ENCODE measurements at places on chromosomes 13 and 19. TPM values are rescaled to one million over a fixed set of nuclear protein-coding genes. Genes with fewer than 3 reads are reported as not detected.

ZNF575 gene
- not detected for total RNA-seq

DCT gene
- 0.47 TPM for total RNA-seq

CPB2 gene
- not detected for total RNA-seq

OLFM2 gene
- total RNA-seq = 11.5 TPM

GPR183 gene
- not detected for total RNA-seq

TUBA3C gene
- total RNA-seq = not detected

SHISA7 gene
- total RNA-seq = not detected

KCNJ14 gene
- not detected for total RNA-seq

- peak; percentile 74 for DNase-seq
Observed at GRCh38 chr19:40252395-40252794, 25.9 kb upstream of the CCNP start.

DNA sequence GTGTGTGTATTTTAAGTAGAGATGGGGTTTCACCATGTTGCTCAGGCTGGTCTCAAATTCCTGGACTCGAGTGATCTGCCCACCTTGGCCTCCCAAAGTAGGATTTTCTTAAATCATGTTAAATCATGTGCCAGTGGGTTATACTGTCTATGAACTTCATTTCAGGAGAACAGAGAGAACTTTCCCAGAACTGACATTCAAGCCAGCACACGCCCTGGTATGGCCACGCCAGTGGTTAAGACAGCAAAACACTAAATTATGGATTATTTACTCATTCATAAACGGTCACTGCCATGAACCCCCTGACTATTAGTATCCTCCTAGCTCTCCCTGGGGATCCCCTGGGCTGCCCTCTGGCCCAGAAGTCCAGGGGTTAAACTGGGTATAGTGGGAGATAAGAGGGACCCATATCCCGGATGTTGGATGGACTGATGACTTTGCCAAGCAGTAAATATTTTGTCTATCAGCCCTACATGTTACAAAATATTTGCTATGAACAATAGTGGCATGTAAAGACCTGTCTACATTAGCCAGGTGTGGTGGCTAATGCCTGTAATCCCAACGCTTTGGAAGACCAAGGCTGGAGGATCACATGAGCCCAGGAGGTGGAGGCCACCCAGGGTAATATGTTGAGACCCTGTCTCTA, 16.1 kb upstream of the STRN4 start:
- DNase-seq = no peak

GRCh38 chr13:83065108-83065507, 817.2 kb downstream of the SLITRK1 start:
- no peak for DNase-seq

GRCh38 chr19:16040642-16041041, 35.7 kb upstream of the TPM4 start:
- DNase-seq = no peak

- DNase-seq = no peak
Observed at GRCh38 chr19:5707576-5708575, 12.1 kb downstream of the LONP1 start.

DNA sequence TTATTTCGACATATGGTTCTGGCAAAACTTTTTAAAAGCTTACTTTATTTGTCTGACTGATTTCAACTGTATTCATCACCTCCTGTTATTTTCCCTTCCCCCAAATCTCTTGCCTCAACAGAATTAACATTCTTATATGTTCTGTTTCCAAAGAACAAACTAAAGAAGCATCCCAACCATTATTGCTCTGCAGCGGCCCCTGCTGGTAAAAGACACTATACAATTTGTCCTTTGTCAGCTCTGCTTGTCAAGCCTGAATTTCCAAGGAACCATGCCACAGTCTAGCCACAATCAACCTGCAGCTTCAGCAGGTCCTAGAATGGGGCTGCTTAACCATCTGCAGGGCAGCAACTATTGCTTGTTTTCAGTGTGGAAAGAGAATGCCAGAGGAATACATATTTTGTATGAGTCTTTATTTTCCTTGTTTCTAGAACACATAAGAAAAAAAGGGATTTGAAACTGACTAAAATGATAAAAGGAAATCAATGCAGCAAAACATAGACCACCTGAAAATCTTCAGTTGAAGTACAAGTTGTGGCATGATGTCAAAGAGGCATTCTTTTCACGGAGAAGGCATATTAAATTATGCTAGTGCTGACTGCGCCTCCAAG, 845.3 kb downstream of the DIAPH3 start:
- peak; percentile 52 for DNase-seq

- peak; percentile 25 for DNase-seq
Observed at GRCh38 chr19:1262623-1263123, 6.5 kb upstream of the CIRBP start.

- DNase-seq = no peak
Observed at GRCh38 chr19:56727677-56728076, 56.1 kb upstream of the ZNF835 start.

GRCh38 chr13:103371271-103371670, 305.1 kb upstream of the SLC10A2 start:
- no peak for DNase-seq

DNA sequence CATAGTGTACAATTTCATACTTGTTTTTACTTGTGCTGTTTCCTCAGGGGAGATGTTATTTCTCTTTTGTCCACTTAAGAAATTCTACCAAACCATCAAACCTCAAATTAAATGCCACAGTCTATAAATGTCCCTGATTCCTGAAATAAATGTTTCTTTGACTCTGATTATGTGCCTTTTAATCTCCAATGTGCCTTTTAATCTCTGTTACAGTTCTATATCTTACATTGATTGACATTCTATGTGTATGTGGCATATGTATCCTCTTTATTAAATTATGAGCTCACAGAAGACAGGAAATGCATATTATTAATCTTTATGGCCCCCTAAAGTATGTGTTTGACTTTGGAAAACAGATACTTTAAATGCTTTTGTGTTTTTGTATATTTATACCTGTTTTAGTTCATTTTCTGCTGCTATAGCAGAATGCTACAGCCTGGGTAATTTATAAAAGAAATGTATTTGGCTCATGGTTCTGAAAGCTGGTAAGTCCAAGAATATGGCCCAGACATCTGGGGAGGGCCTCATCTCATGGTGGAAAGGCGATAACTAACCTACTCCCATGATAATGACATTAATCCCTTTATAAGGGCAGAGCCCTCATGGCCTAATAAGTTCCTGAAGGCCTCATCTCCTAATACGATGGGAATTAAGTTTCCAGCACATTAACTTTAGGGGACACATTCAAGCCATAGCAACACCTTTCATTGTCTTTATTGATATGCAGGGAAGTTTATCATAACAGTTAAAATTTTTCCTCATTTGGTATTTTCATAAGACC, 403.9 kb downstream of the LIG4 start:
- no peak for DNase-seq

- no peak for DNase-seq
Observed at GRCh38 chr13:70612881-70613280, 504.6 kb upstream of the KLHL1 start.

DNA sequence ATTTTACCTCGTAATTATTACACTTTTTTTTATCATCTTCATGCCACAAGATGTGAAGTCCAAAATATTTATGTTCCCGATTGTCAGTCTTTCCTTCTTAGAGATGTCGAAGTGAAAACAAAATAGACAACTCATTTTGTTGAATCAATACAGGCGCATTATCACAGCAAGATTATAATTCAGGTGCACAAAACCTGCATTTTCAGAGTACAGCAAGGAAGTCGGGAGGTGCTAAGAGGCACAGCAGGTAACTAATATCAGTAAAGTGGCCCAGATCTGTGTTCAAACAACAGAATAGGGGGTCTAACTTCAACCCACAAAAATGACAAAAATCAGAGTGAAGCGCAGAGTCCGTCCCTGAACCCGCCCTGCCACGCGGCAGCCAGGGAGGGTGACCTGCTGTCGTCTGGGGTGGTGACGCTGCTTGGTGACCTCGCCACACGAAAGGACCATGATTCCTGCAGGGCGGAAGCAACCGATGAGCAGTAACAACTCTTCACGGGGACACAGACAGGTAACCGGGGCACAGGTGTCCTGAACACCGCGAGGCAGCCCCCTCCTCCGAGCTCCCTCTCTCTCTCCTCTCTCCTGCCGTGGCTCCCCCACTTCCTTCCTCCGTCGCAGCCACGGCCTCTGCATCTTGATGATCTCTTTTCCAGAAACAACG, 50.9 kb upstream of the SPACA7 start:
- no peak for DNase-seq

All from G401 (cell line).